ENCODE measurements at places on chromosomes 11 and 22. TPM values are rescaled to one million over a fixed set of nuclear protein-coding genes. Genes with fewer than 3 reads are reported as not detected.
A peak's percentile ranks its signal among the peaks of the same experiment; 100 is the strongest.

PKP3 gene
- total RNA-seq = 2.5 TPM

CCDC87 gene
- total RNA-seq = 1.1 TPM

GRCh38 chr11:129595038-129595962, 219.7 kb downstream of the BARX2 start:
- H3K27me3 ChIP-seq = no peaks in the 10 kb centered on the region
- H3K4me1 ChIP-seq = no peaks in the 10 kb centered on the region
- DNase-seq = no peak
- no peak overlapping the region for H3K27ac ChIP-seq
- H3K36me3 ChIP-seq = no peaks in the 10 kb centered on the region
- no peak overlapping the region for H3K4me3 ChIP-seq

- no peaks in the 10 kb centered on the region for H3K36me3 ChIP-seq
- no peak overlapping the region for H3K27ac ChIP-seq
- H3K4me3 ChIP-seq = no peak overlapping the region
- peak; percentile 61 for DNase-seq
- H3K27me3 ChIP-seq = no peaks in the 10 kb centered on the region
These were observed 1.8 kb downstream of the PRAME start for GRCh38 chr22:22556995-22557925.

- H3K27ac ChIP-seq = no peak overlapping the region
- peaks cover 8% of the 10 kb centered on the region for H3K27me3 ChIP-seq
- DNase-seq = peak; percentile 76
- H3K36me3 ChIP-seq = no peaks in the 10 kb centered on the region
- H3K4me1 ChIP-seq = no peaks in the 10 kb centered on the region
These were observed 109.6 kb downstream of the TRIM29 start for GRCh38 chr11:120028181-120028896.

VSIG10L2 gene
- not detected for total RNA-seq

F2 gene
- not detected for total RNA-seq

DNA sequence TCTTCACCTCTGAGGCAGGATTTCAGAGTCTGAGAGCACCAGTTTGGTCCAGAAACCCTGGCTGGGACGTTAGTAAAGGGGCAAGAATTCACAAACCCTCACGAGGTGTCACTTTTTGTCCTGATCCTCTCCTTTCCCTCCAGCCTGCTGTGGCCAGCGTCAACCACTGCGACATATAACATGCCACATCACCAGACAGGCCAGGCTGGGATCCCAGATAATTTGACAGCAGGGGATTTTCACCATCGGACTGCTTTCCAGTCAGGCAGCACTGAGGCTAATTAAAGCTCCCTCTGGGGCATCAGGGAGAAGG, 36.8 kb upstream of the RBFOX2 start:
- H3K27ac ChIP-seq = peak overlapping the region; percentile 83
- peaks cover 10% of the 10 kb centered on the region for H3K4me1 ChIP-seq
- peak overlapping the region; percentile 78 for H3K4me3 ChIP-seq
- H3K36me3 ChIP-seq = no peaks in the 10 kb centered on the region
- H3K27me3 ChIP-seq = no peaks in the 10 kb centered on the region

- H3K27ac ChIP-seq = no peak overlapping the region
- H3K36me3 ChIP-seq = no peaks in the 10 kb centered on the region
- H3K4me3 ChIP-seq = no peak overlapping the region
These were observed 40.7 kb downstream of the ZNF202 start for GRCh38 chr11:123700772-123701171.

- no peaks in the 10 kb centered on the region for H3K36me3 ChIP-seq
- DNase-seq = no peak
- H3K27ac ChIP-seq = no peak overlapping the region
- H3K4me1 ChIP-seq = peaks cover 16% of the 10 kb centered on the region
These were observed 23.5 kb downstream of the WEE1 start for GRCh38 chr11:9596926-9597464.

DNA sequence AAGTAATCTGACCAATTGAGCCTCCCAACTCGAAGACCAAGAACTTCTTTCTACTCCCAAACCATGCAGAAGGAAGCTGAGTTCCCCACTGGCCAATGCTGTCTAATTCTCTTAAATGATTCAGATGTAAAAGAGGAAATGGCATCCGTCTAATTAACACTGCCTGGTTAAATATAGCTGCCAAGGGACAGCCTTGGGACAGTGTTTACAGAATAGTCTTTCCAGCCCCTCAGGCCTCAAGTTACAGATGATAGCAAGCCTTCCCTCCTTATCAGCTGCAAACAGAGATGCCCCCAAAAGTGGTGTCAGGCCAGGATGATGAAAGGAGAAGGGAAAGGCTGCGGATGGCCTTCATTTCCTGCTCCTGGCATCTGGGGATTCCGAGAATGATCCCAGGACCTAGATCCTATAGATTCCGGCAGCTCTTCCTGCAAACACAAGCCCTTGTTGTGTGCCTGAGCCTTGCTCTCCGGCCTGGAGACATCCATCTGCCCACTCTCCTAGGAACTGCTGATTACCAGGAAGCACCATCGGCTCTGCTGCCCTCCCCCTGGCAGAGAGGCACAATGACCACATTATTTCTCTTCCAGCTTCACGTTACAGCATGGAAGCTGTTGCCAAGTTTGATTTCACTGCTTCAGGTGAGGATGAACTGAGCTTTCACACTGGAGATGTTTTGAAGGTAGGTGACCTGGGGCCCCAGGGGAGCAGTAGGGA, 13.5 kb upstream of the TMA7B start:
- peaks cover 10% of the 10 kb centered on the region for H3K27me3 ChIP-seq
- no peak for DNase-seq
- no peaks in the 10 kb centered on the region for H3K36me3 ChIP-seq
- H3K27ac ChIP-seq = no peak overlapping the region
- no peaks in the 10 kb centered on the region for H3K4me1 ChIP-seq
- no peak overlapping the region for H3K4me3 ChIP-seq

- no peaks in the 10 kb centered on the region for H3K27me3 ChIP-seq
- H3K4me1 ChIP-seq = no peaks in the 10 kb centered on the region
- H3K36me3 ChIP-seq = no peaks in the 10 kb centered on the region
- no peak for DNase-seq
- no peak overlapping the region for H3K4me3 ChIP-seq
- H3K27ac ChIP-seq = no peak overlapping the region
These were observed 68.5 kb upstream of the IGLL5 start for GRCh38 chr22:22818861-22819855.

FJX1 gene
- total RNA-seq = 10.3 TPM

GRCh38 chr22:30079952-30080533, at the start of gene HORMAD2:
TSS of gene HORMAD2 (plus strand) at chr22:30080464. CDS start at chr22:30093953, 13,489 bp downstream.
- peaks cover 30% of the 10 kb centered on the region for H3K27me3 ChIP-seq
- peak; percentile 82 for DNase-seq
- no peaks in the 10 kb centered on the region for H3K4me1 ChIP-seq
- peak within 1 kb of the TSS; percentile 58 for H3K4me3 ChIP-seq

RAPSN gene
- total RNA-seq = 0.29 TPM

ANO1 gene
- not detected for total RNA-seq

DNA sequence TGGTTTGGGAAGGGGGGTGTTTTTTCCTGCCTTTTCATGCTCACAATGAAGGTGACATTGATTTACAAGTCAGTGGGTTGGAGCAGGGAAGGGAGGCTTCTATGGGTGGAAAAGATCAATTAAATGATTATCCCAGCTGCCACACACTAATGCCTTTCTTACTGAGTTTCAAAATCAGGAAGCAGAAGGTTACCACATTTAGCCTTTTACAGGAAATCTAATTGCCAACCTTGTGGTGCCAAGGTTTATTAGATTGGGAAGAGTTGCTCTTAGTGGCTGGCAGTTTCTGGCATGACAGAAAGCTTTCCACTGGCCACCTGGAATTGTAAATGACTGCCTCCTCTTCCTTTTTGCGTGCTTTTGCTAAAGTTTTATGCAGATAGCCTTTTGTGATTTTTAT, 98.7 kb downstream of the NAV2 start:
- no peak overlapping the region for H3K4me3 ChIP-seq
- H3K4me1 ChIP-seq = peaks cover 6% of the 10 kb centered on the region
- no peak for DNase-seq
- no peak overlapping the region for H3K27ac ChIP-seq
- no peaks in the 10 kb centered on the region for H3K27me3 ChIP-seq

DNA sequence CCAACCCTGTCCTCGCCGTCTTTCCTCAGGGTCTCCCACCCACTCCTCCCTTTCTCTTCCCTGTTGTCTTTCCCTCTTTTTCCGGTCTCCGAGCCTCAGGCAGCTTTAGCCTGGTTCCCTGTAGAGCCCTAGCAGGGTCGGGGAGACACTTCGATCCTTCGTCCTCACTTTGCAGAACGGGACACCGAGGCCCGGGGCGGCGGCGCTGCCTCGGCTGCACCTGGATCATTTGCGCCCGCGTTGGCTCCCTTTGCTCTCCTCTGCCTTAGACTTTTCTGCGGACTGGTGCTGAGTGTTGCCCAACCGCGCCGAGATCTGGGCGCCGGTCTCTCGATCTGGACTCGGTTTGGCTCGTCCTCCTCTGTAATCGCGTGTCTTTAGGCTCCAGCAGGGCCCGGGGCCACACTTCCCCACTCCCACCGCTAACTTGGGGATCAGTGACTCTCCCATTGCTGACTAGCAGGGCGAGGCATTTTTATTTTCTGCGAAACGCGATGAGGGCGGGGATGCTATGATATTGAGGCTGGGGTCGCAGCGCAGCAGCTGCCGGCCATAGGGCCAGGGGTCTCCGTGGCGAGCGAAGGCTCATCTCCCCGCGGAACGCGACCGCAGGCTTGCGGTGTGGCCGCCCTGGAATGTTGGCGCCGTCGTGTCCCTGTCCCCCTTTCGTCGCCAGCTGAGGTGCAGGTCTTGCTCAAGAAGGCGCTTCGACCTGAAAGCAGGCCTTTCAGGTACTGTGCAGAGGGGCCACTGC, 1.6 kb upstream of the E2F8 start:
- DNase-seq = peak; percentile 84
- H3K4me3 ChIP-seq = peak overlapping the region; percentile 87
- H3K27me3 ChIP-seq = peaks cover 22% of the 10 kb centered on the region
- no peak overlapping the region for H3K27ac ChIP-seq
- H3K36me3 ChIP-seq = no peaks in the 10 kb centered on the region

DNA sequence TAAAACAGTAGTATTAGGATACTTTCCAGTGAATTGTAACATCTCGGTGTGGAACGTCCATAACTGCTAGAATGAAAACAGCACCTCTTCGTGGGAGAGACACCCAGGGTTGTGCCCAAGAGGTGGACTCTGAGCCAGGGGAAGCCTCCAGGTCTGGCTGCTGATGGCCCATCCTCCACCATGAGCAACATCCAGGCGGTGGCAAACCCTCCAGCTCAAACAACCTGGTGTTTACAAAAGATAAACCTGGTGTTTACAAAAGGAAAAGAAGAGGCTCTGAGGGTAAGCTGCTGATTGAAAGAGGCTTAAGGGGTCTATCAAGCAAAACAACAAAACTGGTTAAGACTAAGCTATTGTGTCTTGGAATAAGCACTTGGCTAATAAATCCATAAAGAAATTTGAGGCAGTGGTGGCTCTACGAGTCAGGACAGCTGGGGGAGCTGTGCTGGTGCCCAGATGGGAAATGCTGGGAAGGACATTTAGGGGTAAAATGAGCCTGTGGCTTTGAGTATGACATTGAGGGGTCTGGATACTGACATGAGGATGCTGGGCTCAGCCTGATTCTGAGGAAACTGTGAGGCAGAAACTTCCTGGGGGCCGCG, 909.0 kb downstream of the BRD1 start:
- H3K4me1 ChIP-seq = no peaks in the 10 kb centered on the region
- peak; percentile 35 for DNase-seq
- H3K27ac ChIP-seq = no peak overlapping the region
- H3K36me3 ChIP-seq = no peaks in the 10 kb centered on the region
- H3K4me3 ChIP-seq = no peak overlapping the region
- no peaks in the 10 kb centered on the region for H3K27me3 ChIP-seq

NLRP10 gene
- 14.1 TPM for total RNA-seq

PANX3 gene
- not detected for total RNA-seq

OR4A16 gene
- not detected for total RNA-seq

DNA sequence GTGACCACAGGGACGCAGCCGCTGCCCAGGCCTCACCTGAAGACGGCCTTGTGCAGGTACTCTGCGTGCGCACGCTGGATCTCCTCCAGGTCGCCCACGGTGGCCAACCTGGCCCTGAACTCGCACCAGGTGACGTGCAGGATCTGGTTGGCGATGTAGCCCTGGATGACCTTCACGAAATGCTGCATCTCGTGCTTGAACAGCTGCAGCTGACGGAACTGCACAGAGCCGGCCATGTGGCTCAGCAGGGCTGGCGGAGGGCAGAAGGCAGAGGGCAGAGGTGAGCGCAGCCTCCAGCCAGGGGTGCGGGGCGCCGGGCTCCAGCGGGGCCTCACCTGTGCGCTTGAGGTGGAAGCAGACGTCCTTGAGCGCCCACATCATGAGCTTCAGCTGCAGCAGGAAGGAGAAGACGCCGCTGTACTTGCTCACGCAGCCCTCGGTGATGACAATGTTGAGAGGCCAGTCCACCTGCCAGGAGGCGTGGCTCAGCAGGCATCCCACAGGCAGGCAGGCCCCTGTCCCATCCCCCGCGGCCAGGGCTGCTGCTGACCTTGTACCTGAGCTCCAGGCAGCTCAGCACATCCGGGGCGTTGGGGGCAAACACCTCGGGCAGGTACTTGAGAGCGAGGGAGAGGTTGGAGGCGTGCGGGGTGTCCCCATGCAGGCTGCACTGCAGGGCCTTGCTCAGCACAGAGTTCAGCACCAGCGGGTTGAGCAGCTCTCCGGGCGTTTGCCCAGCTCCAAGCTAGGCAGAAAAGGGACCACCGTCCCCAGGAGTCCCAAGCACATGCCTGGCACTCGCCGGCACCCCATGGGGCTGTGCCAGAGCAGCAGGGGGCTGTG, 17.6 kb downstream of the SELENOO start:
- H3K4me1 ChIP-seq = no peaks in the 10 kb centered on the region
- H3K36me3 ChIP-seq = peaks cover 65% of the 10 kb centered on the region
- no peaks in the 10 kb centered on the region for H3K27me3 ChIP-seq
- no peak overlapping the region for H3K27ac ChIP-seq
- no peak overlapping the region for H3K4me3 ChIP-seq

OR5AK2 gene
- total RNA-seq = not detected

GRCh38 chr22:43227239-43227630, 40.3 kb upstream of the TTLL12 start:
- H3K36me3 ChIP-seq = no peaks in the 10 kb centered on the region
- H3K4me3 ChIP-seq = no peak overlapping the region
- DNase-seq = no peak
- no peaks in the 10 kb centered on the region for H3K4me1 ChIP-seq
- H3K27ac ChIP-seq = no peak overlapping the region
- no peaks in the 10 kb centered on the region for H3K27me3 ChIP-seq

DNA sequence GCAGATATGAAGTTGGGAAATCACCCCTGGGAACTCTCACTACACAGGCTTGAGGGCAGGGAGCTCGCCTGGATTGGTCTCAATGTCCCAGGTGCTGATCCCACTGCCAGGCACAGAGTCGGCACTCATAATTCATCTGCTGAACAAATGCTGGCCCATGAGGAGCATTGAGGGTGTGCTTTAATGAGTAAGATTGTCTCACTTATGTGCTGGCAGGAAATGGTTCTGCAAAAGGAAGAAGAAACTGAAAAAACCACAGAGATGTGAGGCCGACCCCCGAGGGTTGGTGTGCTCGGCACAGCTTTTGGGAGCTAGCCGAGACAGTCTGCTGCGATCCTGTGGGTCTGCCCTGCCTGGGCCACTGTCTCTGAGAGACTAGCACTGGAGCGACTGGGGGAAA, 9.4 kb downstream of the PLAAT2 start:
- no peak overlapping the region for H3K27ac ChIP-seq
- peak overlapping the region; percentile 22 for H3K4me3 ChIP-seq
- H3K36me3 ChIP-seq = no peaks in the 10 kb centered on the region
- peak; percentile 84 for DNase-seq

ABCC8 gene
- total RNA-seq = not detected

Measured in osteoblast (primary cell).